CD4-positive, CD25-positive, alpha-beta regulatory T cell (primary cell): ENCODE measurements at places on chromosomes 5 and 9. TPM values are rescaled to one million over a fixed set of nuclear protein-coding genes. Genes with fewer than 3 reads are reported as not detected.

DNA sequence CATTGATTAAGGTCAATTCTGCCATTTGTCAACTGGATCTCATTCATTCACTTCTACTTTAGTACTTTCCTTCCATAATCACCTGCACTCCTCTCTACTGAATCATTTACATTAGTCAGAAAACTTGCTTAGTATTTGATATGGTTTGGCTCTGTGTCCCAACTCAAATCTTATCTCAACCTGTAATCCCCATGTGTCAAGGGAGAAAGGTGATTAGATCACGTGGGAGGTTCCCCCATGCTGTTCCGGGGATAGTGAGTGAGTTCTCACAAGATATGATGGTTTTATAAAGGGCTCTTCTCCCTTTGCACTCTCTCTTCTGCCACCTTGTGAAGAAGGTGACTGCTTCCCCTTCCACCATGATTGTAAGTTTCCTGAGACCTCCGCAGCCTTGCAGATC lies 23.7 kb upstream of the UGCG start:
- no peak overlapping the region for H3K27ac ChIP-seq
- H3K4me1 ChIP-seq = no peaks in the 10 kb centered on the region
- H3K4me3 ChIP-seq = no peak overlapping the region
- DNase-seq = no peak
- no peaks in the 10 kb centered on the region for H3K36me3 ChIP-seq
- no peaks in the 10 kb centered on the region for H3K27me3 ChIP-seq

DNA sequence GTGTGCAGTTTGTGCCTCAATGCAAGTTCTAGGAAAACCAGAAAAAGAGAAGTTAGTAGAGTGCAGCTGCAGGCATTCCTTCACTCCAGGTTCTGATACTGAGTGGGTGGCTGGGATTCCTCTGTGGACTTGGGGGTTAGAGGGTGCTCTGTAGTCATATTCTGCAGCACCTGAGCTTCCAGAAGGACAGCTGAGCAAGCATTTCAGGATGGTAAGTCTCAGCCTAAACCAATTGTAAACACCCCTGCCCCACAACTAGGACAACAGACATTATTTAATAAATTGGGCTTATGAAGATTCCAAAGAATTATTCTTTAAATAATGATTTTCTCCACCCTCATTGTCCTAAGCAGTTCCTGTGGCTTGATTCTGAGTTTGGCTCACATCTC lies 9.1 kb downstream of the FAXDC2 start:
- DNase-seq = no peak
- H3K27me3 ChIP-seq = no peaks in the 10 kb centered on the region
- no peak overlapping the region for H3K4me3 ChIP-seq
- no peaks in the 10 kb centered on the region for H3K4me1 ChIP-seq
- H3K36me3 ChIP-seq = no peaks in the 10 kb centered on the region

CCNI2 gene
- total RNA-seq = 9.2 TPM

- H3K4me1 ChIP-seq = peaks cover 7% of the 10 kb centered on the region
- no peaks in the 10 kb centered on the region for H3K27me3 ChIP-seq
- H3K27ac ChIP-seq = no peak overlapping the region
- peak; percentile 50 for DNase-seq
- no peak overlapping the region for H3K4me3 ChIP-seq
Measured at GRCh38 chr5:80686757-80687156, 32.0 kb upstream of the DHFR start.

DNA sequence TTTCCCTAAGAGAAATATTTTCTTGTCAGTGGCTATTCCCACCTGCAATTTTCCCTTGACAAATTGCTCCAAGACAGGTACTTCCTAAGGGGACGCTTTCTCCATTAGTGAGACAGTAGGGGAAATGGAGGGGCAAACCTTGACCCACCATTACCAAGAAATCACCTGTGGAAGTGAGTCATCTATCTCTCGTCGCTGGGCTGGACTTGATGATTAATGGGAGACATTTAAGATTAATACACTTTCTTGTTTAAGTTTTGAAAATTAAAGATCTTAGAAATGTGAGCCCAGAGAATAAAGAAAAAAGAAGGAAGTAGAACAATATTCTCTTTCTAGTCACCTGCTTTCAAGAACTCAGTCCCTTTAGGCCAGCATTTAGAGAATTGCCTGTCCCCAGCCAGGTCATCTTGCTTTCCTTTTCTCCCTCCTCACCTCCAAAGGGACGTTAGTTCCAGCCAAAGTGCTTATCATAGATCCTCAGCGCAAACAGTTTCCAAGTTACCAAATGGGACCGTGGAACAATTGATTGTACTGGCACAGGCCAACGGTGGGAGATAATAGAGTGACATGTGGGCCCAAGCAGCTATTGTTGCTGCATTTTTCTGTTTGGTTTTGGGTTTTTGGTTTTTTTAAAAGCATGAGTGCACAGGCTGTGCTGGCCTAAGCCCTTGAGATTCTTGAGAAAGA lies 284.4 kb downstream of the ENC1 start:
- no peaks in the 10 kb centered on the region for H3K36me3 ChIP-seq
- no peaks in the 10 kb centered on the region for H3K27me3 ChIP-seq
- no peaks in the 10 kb centered on the region for H3K4me1 ChIP-seq

STC2 gene
- total RNA-seq = not detected

DNA sequence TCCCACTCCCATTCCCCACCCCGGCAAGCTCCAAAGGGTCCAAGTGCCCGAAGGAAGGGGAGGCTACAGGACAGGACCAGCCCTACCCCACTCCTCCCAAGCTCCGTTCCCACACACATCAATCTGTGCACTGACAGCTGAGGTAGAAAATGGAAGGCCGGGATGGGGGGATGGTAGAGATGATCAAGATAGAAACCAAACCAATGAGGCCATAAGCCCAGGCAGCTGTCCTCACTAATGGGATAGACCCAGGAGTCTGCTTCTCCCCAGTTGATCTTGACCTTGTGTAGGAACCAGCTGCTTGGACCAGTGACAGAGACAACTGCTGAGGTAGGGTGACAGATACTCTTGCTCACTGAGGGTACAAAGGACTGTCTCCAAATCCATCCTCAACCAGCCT lies 38.6 kb downstream of the B4GALT1 start:
- H3K27me3 ChIP-seq = no peaks in the 10 kb centered on the region
- peaks cover 82% of the 10 kb centered on the region for H3K36me3 ChIP-seq
- DNase-seq = no peak

- DNase-seq = no peak
- H3K4me1 ChIP-seq = no peaks in the 10 kb centered on the region
- H3K27ac ChIP-seq = no peak overlapping the region
- H3K36me3 ChIP-seq = no peaks in the 10 kb centered on the region
- H3K4me3 ChIP-seq = no peak overlapping the region
Measured at GRCh38 chr9:112586599-112587155, 100.0 kb downstream of the KIAA1958 start.
